ENCODE measurements at places on chromosomes 6 and 20.

- DNase-seq, result no peak
Measured at GRCh38 chr6:124669713-124670480, 292.3 kb upstream of the RNF217 start.

GRCh38 chr6:109359248-109359647, 23.0 kb downstream of the CD164 start:
- no peak for DNase-seq

DNA sequence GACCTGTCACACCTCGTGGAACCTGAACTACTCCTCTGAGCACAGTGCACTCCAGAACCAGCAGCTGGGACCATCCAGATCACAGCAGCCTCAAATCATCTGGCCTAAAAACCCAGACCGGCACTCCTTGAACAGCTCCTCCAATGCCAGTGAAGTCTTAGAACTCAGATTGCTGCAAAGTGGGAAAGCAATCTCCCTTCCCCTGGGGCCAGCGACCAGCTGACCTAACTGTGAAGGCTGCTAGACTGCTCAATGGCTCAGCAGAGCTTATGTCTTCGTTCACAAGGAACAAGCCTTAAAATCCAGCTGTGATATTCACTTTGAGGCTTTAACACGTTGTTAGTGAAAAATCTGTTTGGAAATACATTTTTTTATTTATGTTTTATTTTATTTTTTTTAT, 243.2 kb downstream of the ANKRD60 start:
- no peak for DNase-seq

- no peak for DNase-seq
Measured at GRCh38 chr6:39881851-39882530, 52.3 kb downstream of the MOCS1 start.

- DNase-seq, result no peak
Measured at GRCh38 chr6:137740967-137741761, 125.9 kb upstream of the TNFAIP3 start.

- no peak for DNase-seq
Measured at GRCh38 chr20:20732641-20733040, 20.2 kb upstream of the RALGAPA2 start.

GRCh38 chr6:32941214-32941768, 463 bp upstream of the HLA-DMB start:
- DNase-seq, result peak; percentile 43

DNA sequence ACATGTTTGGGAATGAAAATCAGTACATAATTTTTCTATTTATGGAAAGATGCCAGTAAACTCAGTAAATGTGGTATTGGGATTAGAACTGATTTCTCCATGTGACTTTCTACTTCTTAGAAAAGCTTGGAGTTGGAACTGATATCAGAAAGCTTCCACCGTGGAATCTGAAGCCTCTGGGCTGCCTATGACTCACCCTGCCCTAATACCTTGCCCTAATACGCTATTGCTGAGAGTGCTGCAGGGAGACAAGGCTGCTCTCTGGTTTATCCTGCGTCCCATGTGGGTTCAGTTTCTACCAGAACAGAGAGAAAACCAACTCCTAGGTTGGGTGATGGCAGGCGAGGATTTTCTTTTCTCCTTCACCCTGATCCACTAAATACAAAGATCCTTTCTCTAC, 3.3 kb upstream of the STMND1 start:
- no peak for DNase-seq

GRCh38 chr6:36695414-36695813, 2.2 kb upstream of the RAB44 start:
- no peak for DNase-seq

DNA sequence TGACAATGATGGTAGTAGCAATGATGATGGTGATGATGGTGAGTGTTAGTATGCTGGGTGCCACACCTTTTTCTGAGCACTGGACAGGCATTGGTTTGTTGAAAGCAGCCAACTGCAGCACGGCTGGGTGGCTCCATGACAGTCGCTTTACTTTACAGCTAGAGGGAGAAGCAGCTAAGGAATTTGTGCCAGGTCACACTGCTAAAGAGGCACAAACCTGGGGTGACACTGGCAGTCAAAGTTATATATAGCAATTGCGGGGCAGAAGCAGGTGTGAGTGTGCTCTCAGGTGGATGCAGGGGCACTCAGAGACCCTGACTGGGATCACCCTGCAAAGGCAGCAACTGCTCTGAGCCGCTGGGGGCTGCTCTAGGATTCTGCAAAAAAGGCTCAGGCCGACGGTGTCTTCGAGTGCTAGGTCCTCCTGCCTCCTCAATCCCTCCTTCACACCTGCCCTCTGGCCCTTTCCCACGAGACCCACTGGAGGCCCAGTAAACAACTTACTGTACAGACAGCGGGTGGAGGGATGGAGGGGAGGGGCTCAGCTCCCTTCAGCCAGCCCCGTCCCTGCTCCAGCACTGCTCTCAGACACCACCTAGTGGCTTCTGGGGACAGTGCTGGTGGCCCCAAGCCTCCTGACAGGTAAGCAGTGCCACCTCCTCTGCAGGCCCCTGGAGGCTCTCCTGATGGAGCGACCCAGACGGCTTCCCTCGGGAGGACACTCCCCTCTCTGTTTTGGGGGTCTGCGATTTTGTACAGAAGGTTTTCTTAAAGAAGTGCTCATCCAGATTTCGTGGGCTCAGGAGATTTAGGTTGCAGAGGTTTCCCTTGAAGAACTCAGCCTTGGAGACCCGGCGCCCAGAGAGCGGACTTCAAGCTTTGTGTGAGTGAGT, 4.4 kb upstream of the RPS21 start:
- DNase-seq, result peak; percentile 66

- DNase-seq, result no peak
Measured at GRCh38 chr6:105431226-105431625, 28.3 kb upstream of the PREP start.

GRCh38 chr20:49179368-49180277, 8.5 kb downstream of the STAU1 start:
- no peak for DNase-seq

GRCh38 chr6:145929037-145929633, 35.0 kb downstream of the SHPRH start:
- no peak for DNase-seq

GRCh38 chr6:27834879-27835549, 77.2 kb downstream of the OR2B2 start:
- DNase-seq, result no peak

GRCh38 chr6:35264550-35265274, 5.2 kb downstream of the ZNF76 start:
- no peak for DNase-seq

DNA sequence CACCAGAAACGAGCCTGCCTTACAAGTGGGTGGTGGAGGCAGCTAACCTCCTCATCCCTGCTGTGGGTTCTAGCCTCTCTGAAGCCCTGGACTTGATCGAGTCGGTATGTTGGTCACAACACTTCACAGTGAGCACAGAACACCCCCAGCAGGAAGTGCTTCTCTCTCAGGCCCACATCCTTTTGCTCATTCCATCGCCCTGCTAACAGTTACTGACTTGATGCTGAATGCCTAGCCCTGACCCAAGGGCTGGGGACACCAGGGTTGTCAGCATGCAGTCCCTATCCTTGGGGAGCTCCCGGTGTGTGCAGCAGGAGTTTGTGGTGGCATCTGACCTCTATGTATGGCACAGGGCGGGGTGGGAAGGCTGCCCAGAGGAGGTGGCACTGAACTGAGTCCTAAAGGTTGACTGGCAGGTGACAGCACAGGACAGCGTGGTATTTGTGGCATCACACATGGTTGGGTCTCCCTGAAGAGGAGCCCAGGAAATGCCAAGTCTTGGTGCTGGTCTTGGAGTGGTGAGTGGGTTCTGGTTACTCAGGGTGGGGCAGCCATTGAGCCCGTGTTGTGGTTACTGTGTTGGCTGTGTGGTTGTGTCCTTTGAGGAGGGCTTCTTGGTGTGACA, 26.7 kb downstream of the GTSF1L start:
- DNase-seq, result no peak

GRCh38 chr6:170028629-170029345, 262.1 kb downstream of the DLL1 start:
- DNase-seq, result no peak

GRCh38 chr20:34965051-34965450, 9.4 kb downstream of the MYH7B start:
- no peak for DNase-seq

DNA sequence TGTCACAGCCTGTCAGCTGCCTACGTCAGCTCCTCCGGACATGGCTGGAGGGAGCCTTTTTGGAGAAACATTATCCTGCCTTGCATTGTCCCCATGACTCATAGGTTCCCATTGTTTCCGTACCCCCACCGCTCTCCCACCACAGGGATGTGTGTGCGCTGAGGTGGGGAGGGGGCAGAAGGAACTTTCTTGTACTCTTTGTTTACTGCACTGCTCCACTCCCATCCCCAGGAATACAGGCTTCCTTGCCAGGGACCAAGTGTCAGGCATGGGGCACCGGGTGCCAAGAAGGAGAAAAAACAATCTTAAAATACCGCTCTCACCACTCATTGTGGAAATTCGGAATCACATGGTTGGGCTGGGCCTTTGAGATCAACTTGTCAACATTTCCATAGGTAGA, 51.0 kb downstream of the KCNK5 start:
- DNase-seq, result no peak

GRCh38 chr6:105952326-105952725, 133.8 kb upstream of the PRDM1 start:
- DNase-seq, result no peak

GRCh38 chr20:54075322-54075721, 4.9 kb upstream of the BCAS1 start:
- no peak for DNase-seq

GRCh38 chr20:57476084-57476526, 48.8 kb downstream of the CTCFL start:
- DNase-seq, result no peak

DNA sequence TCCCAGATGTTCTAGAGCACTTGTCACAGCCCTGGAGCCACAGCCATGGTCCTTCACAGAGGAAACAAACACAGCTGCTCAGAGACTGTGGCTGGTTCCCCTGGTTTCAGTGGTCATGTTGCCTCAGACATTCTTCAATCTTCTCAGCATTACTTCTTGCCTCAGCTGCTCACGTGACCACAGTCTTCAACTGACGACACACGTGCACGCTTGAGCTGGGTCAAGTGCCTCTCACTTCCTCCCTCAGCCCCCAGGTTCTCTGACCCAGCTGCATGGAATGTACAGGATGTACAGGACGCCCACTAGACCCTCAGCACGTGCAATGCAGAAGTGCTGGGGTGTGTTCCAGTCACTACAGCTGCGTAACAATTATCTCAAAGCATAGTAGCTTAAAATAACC, 159.8 kb upstream of the GGTLC1 start:
- no peak for DNase-seq

DNA sequence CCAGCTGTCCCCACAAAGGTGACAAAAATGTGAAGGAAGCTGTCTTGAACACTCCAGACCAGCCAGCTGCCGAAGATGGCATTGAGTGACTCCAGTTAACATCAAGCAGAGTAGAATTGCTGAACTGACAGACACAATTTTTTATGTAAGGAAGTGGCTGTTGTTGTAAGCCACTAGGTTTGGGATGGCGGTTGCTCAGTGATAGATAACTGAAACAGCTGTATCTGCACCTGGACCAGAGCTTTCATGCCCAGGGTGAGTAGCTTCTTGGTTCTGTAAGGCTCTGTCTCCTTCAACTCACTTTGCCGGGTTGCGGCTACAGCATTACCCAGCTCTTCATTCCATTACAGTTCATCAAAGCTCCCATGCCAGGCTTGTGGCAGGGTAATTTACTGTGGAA, 49.7 kb upstream of the DDR1 start:
- DNase-seq, result no peak

- no peak for DNase-seq
Measured at GRCh38 chr6:16108921-16109658, 19.8 kb upstream of the MYLIP start.

GRCh38 chr6:158815379-158815724, 3.8 kb downstream of the EZR start:
- DNase-seq, result no peak

DNA sequence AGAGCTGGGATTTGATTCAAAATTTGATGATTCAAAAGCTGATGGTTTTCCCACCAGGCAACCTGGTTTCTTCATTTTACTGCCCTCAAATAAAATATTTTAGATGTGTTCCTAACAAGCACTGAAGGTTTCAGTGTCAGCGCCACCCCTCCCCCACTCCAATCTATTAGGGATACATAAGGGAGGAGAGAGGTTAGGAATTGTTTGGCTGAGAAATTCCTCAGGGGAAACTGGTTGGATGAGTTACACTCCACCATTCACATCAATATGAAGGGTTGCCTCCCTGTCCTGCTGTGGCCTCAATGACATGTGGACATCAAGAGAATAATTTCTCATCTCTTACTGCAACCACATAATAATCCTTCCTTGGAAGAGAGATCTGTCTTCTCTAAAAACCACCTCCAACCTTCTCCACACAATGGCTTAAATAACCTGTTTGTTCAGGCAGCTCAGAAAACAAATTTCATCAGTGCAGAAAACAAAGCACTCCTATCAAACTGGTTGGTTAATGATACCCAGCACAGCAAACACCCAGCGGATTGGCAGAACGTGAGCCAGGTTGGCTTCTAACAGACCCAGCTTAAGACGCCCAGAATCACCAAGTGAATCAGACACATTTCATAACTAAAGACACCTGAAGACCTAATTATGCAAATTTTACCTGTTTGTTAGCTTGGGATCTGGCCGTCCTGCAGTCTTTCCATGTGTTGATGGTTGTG, 136.0 kb upstream of the SGK1 start:
- no peak for DNase-seq

DNA sequence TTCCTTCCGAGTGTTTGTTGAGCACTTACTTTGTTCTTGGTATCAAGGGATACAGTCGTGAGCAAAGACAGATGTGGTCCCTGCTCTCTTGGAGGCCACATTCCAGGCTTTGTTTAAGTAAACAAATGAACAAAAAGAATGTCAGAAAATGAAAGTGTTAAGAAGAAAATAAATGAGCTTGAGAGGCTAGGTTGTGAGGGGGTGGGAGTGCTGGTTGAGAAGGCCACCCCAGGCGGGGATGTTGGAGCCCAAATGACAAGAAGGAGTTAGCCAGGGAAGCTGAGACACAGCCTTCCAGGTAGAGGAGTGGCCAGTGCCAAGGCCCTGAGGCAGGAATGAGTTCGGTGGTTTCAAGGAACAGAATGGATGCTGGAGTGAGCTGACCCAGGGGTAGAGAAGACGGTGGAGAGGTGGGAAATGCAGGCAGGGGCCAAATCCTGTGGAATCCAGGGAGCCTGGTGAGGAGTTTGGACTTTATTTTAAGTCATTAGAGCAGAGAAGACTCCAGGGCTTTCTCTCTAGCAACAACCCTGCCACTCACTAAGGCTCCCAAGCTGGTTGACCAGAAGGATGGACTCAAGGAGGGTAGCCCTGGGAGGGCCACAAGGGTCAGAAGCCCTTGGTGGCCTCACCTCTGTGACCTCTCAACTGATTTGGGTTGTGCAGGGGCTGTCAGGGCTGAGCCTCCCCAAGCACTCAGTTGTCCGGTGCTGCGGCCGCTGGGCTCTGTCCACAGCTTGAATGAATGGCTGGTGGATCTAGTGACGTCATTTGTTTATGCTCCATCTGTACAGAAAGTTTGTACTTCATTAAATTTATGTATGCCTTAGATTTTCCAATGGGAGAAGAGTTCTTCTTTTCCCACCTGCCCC, 66.0 kb upstream of the STX16 start:
- no peak for DNase-seq

GRCh38 chr6:153340568-153340967, 209.5 kb upstream of the RGS17 start:
- no peak for DNase-seq

Measured in stimulated activated CD4-positive, alpha-beta T cell treated with anti-CD3 and anti-CD28 coated beads, Interleukin-12 subunit alpha, Interleukin-12 subunit beta, amount 100 ng/mL, for 48 hours (primary cell).